AML-193 (cell line): ENCODE measurements at places on chromosomes 3 and 15.

- DNase-seq = no peak
Observed at GRCh38 chr3:125121246-125122010, 65.6 kb upstream of the HEG1 start.

GRCh38 chr3:16739541-16740105, 134.4 kb upstream of the DAZL start:
- DNase-seq = no peak

DNA sequence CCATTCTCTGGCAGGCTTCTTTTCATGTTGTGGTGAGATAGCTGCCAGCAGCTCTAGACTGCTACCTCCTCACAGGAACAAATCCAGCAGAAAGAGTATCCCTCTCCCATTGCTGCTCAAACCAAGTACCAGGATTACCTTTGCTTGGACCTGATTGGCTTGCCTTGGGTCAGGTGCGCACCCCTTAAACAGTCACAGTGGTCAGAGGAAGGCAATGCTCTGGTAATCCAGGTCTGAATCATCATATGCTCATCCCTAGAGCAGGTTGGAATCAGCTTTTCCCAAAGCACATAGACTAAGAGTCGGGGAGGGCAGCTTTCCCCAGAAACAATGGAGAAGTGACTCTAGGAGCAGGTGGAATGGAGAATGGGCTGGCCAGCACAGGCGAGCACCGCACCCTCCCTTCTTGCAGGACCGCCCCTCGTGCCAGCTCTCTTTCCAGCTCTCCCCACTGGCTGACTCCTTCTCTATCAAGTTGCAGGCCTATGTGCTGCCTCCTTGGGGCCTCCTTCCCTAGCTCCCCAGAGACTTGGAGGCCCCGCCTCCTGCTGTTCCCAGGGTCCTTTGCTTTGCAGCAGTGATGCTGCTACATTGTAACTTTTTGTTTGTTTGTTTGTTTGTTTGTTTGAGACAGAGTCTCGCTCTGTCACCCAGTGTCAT, 29.9 kb upstream of the ADPGK start:
- no peak for DNase-seq

- DNase-seq = no peak
Observed at GRCh38 chr15:64502551-64502950, 42.2 kb downstream of the ZNF609 start.

GRCh38 chr3:141255846-141256261, 24.2 kb downstream of the PXYLP1 start:
- DNase-seq = no peak

DNA sequence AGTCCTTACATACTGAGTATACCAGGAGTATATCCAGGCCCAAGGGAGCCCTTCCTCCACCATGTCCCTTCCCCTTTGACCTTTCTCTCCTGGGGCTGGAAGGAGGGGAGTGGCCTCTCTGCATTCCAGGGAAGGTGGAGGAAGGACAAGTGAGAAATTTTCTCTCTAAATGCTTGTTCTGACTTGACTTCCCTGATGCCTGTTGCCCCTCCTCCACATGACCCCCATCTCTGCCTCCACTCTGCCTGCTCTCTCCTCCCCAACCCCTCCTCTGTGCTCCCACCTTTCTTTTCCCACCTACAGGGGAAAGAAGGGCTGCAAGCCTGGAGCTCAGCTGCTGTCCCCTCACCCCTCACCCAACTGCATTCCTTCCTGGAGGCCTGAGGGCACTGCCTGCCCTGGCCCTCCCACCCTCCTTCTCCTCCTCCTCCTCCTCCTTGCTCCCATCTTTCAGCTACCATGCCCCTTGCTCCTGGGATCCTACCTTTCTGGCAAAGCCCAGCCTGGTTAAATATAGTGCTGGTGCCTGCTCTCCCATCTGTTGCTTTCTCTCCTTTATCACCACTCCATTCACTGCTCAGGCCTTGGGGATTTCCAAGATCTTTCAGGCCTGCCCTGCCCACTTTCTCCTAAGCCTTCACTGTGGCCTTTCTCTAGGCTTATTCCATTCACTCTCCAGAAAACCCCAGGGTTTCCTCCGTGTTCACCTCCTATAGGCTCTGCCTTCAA, 8.5 kb upstream of the DAG1 start:
- no peak for DNase-seq

- no peak for DNase-seq
Observed at GRCh38 chr15:77430652-77431051, 10.0 kb downstream of the HMG20A start.

GRCh38 chr15:63218100-63218808, 28.8 kb downstream of the RAB8B start:
- no peak for DNase-seq

GRCh38 chr3:121943431-121943830, 49.2 kb downstream of the SLC15A2 start:
- DNase-seq = no peak

GRCh38 chr3:66923969-66924368, 74.1 kb upstream of the KBTBD8 start:
- no peak for DNase-seq

DNA sequence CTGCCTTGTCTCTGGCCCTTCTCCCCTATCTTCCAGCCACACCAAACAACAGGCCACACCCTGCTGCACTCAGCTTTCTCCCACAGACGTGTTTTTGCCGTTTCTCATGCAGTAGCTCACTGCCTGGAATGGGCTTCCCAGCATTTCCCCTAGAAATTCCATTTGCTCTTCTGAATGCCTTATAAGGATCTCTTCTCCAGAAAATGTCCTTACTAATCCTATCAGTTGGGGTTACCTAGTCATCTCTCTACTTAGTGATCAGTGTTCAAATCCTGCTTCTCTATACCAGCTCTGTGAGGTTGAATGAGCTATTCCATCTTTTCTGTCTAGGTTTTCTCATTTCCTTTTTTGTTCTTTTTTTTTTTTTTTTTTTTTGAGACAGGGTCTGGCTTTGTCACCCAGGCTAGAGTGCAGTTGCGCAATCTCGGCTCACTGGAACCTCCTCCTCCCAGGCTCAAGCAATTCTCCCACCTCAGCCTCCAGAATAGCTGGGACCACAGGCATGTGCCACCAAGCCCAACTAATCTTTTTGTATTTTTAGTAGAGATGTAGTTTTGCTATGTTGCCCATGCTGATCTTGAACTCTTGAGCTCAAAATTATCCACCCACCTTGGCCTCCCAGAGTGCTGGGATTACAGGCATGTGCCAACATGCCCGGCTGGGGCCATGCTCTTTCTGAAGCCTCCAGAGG, 98.2 kb upstream of the CHD2 start:
- DNase-seq = no peak

GRCh38 chr15:59295261-59296001, 77.2 kb downstream of the MYO1E start:
- no peak for DNase-seq

DNA sequence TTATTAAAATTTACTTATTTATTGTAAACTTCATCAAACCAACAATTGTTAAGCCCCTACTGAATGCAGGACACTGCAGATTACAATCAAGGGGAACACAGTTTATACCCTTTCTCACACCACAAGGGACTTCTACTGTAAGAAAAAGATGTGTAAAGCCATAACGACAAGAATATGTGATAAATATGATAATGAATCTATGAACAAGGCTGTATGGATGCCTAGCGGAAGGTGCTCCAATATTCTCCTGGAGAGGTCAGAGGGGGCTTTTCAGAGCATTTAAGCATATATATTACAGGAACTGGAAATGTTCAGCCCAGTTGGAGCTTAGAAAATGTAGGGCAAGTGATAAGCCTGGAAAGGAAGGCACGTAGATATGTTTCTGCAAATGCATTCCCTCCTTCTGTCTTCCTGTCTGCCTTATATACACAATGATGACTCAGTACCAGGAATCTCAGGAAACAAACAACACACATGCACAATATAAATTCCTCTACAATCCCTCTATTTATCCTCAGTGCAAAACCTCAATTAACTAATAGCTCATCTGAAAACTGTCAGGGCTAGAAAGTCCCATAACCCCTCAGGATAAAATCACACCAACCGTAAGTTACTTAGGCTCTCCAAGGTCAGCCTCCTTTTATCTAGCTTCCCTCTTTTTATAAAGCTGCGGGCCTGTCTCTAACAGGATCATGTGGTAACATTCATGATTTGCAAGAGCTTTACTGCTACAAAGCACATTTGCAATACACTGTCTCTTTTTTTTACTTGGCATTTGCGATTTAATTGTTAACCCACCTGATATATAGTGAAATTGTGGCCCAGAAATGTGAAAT, 393.1 kb downstream of the LPP start:
- DNase-seq = no peak

- peak; percentile 51 for DNase-seq
Observed at GRCh38 chr3:50525987-50526386, 22.6 kb upstream of the CACNA2D2 start.

- no peak for DNase-seq
Observed at GRCh38 chr3:53193466-53194209, 32.6 kb downstream of the PRKCD start.

DNA sequence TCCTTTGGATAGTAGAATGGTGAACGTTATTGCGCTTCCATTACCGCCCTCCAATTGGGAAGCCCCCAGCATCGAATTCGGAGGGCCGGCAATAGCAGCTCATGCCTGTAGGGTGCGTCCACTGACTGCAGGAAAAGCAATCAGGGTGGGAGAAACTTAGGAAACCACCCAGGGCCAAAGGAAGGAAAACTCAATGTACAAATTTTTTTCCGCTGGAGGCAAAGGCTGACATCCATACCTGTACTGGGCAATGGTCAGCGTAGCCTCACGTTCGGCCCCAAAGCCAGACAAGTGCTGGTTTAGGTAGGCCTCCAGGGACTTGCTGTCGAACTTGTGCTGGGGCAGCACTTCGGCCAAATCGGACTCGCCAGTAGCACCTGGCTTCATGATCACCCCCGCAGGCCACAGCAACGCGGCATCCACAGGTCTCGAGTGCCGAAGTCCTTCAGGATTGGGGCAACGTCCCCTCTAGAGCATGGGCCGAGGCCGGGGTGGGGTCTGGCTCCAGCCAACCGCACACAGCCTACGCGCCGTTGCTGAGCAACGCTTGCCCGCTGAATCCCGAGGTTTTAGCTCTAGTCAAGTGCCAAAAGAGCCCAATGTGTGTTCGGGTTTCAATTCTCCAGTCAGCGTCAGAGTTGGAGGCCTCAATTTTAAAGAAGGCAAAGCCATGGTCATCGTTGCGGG, at the start of gene ACAD11:
ACAD11 (minus strand) TSS at position 445 of the 687 bp plus-strand sequence; CDS start at position 387, 58 bp downstream.
- DNase-seq = peak; percentile 75

DNA sequence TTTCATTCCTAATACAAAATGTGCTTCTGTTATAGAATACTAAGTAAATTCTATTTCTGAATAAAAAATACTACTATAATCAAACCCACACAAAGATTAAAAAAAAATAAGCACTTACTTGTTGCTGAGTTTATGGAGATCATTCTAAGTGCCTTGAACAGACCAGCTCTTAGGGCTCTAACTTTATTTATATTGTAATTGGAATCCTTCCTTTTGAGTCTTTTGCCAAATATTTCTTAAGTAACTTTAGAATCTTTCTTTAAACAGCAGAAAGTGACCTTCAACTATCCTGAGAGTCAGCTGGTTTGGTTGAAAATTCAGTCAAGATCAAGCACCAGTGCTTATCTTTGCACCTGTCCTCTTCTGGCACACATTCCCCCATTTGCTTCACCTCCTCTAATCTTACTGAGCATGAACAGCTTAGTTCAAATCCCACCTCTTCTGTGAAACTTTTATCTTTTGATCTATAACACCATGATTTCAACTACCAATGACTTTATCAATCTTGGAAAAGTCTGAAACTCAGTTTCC, 149.3 kb downstream of the VPS13C start:
- DNase-seq = no peak

- no peak for DNase-seq
Observed at GRCh38 chr3:118846176-118846575, 188.5 kb downstream of the IGSF11 start.

DNA sequence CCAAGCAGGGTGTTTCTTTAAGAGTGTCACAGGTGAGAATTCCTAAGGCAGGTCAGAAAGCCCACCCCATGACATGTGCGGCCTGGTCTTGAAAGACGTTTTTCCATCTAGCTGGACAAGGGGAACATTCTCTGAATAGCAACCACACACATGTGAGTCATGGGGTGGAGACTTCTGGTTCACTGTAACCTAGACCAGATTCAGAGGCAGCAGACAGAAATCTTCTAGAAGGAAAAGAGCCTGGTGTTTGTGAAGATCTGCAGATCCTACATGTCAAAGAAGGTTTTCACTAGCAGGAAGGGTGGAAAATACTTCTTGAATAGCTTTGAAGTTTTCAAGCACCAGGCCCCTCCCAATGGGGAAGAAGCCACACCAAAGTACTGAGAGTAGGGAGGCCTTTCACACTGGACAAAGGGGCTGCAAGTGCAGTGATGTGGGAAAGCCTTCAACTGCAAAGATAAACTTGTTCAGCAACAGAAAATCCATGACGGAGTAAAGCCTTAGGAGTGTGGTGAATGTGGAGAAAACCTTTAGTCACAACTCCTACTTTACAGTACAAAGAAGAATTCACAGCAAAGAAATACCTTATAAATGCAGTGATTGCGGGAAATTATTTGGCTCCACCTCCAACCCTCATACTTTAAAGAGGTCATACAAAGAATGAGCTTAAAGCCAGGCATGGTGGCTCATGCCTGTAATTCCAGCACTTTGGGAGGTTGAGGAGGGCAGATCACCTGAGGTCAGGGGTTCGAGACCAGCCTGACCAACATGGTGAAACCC, 17.6 kb downstream of the ADAM10 start:
- DNase-seq = no peak

DNA sequence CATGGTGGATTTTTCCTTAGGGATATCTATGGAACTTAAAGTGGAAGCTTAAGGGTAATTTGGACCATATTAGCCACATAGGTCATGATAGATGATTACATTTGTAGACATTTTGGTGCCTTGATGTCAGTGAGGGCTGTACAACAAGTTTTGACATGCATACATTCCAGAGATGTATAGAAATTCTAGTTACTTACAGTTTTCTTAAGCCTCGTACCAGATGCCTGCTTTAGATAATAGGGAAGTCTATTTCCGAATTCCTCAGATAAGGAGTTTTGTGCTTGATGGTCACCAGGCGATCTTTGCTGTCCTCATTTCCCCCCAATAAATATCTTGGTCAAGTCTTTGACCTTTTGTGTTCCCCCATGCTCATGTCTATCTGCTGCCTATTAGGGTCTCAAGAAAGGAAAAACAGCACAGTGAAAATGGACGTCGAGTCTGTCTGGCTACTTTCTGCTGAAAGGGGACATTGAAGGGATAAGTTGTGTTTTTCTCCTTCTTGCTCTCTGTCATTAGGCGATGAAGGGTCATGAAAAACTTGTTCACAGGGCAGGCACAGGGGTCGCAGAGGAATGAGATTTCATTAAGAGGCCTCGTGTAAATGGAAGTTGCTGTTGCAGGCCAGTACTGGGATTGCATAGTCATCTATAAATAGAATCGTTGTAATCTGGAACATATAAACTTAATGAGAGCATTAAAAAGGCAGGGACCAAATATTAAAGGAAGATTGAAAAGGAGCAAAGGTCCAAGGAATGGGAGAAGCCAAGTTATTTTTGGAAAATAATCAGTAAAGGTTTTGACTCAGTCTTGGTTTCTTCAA, 20.0 kb upstream of the SENP7 start:
- DNase-seq = no peak

DNA sequence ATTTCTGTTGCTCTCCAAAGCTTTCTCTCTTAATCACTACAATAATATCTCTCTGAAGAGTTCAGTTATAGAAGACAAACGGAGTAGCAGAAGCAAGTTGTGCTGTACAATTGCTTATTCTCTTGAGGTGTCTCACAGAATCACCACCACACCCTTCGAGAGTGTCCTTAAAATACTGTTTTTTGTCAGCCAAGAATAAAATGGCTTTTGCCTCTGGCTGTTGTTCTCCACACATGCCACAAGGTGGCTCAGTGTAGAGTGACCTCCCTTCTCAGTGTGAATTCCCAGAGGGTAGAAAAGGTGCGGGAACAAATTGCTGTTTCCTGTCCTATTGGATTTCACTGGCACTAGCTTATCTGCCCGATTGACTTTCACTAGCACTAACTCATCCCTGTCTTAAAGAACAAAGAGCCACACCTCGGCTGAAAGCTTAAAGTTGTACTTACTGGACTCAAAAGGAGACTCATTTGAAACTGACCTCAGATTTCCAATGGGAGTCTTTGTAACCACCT, 134.2 kb upstream of the SATB1 start:
- DNase-seq = peak; percentile 24
